Left ventricle myocardium inferior (tissue), 1 donor: ENCODE measurements at places on chromosomes 16 and 17. TPM values are rescaled to one million over a fixed set of nuclear protein-coding genes. Genes with fewer than 3 reads are reported as not detected.

- no peak for DNase-seq
These were observed 92.0 kb upstream of the CDH5 start for GRCh38 chr16:66274335-66275110.

The ABCC11 gene
- total RNA-seq: 0.05 TPM

- no peak for DNase-seq
These were observed 4.5 kb upstream of the TMEM235 start for GRCh38 chr17:78226759-78227454.

GRCh38 chr16:9827062-9827752 lies 355.0 kb downstream of the GRIN2A start:
- DNase-seq: no peak

DNA sequence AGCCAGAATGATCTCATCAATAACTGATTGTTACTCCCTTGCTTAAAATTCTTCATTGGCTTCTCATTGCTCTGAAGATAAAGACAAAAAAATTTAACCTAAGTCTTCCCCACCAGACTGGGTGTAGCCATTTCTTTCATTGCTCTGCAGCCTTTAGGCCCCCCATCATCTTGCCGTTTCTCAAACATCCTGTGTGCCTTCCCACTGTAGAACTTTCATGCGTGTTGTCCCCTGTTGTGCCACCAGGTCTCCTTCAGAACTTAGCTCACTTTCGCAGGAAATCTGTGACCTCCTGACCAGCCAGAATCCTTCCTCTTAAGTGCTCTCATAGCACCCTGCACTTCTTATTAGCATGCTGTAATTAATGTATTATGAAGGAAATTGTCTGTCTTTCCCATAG lies 31.8 kb downstream of the TNRC6C start:
- DNase-seq: no peak

The KRT28 gene
- total RNA-seq: not detected

- no peak for DNase-seq
These were observed 70.2 kb downstream of the CCDC182 start for GRCh38 chr17:57674894-57675293.

GRCh38 chr17:6057562-6057961 lies 12.6 kb upstream of the WSCD1 start:
- DNase-seq: no peak

DNA sequence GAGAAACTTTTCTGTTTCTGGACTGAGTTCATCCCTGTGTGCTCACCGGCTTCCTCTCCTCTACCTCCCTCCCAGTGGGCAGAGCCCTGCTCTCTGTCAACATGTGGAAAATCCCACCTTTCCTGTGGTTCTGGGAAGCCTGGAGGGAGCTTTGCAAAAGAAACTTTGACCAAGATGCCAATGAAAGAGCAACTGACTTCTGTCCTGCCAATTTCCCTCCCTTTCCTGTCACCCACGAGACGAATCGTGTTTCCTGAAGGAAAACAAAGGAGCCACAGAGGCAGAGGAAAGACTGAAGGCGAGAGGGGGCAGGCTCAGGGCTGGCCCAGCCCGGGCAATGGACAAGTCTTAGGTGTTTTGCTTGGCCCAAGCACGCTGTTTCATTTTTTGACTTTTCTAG lies 82.8 kb downstream of the PLCG2 start:
- no peak for DNase-seq

GRCh38 chr16:11133344-11133943 lies 122.6 kb downstream of the SOCS1 start:
- peak; percentile 73 for DNase-seq

The PRSS8 gene
- not detected for total RNA-seq

The KRTAP2-3 gene
- total RNA-seq: not detected

The RAB11FIP4 gene
- total RNA-seq: 8.3 TPM

GRCh38 chr17:66952031-66952524 lies 12.4 kb upstream of the CACNG4 start:
- DNase-seq: no peak

GRCh38 chr17:4980644-4981216 lies 6.7 kb downstream of the CAMTA2 start:
- DNase-seq: no peak

GRCh38 chr17:18117982-18118975 lies 9.7 kb downstream of the MYO15A start:
- DNase-seq: no peak

The SLC6A4 gene
- 0.33 TPM for total RNA-seq

DNA sequence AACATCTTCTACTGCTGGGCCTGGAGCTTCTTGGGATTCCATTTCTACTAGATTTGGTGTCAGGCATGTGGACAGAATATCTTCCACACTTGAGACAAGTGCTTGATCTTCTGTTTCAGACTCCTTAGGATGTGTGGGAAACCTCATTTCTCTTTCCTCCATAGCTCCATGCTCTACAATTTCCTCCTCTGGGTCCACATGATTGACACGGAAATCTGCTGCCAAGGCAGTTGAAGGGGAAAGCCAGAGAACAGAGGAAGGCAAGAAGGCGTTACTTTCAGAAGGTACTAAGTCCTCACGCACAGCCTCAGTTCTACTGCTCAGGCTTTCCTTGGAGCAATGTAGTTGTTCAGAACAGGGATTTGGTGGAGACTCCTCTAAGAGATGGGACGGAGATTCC lies 6.6 kb downstream of the SPAG5 start:
- no peak for DNase-seq

- no peak for DNase-seq
These were observed 11.7 kb upstream of the CNTNAP4 start for GRCh38 chr16:76265434-76266045.

- DNase-seq: no peak
These were observed 41.6 kb downstream of the DCAKD start for GRCh38 chr17:45009676-45010467.

GRCh38 chr17:20072692-20072992 lies 63.5 kb downstream of the SPECC1 start:
- no peak for DNase-seq

DNA sequence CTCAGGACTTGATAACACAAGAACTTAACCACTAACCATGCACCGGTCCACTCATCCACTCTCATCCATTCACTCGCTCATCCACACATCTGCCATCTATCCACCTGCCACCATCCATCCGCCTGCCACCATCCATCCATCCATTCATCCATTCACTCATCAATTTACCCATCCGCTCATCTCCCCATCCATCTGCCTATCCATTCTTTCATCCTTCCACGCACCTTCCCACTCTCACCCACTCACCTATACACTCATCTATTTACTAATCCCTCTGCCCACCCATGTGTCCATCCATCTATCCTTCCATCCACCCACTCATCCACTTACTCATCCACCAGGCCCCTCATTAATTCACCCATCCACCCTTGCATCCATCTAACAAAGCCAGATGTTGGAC lies 131.0 kb downstream of the MRM1 start:
- DNase-seq: no peak

GRCh38 chr17:74282587-74283370 lies 8.7 kb downstream of the DNAI2 start:
- no peak for DNase-seq

The ZNF385C gene
- 0.49 TPM for total RNA-seq

GRCh38 chr16:15726715-15727114 lies 76.7 kb downstream of the NDE1 start:
- DNase-seq: no peak

The TBC1D26 gene
- total RNA-seq: not detected

- no peak for DNase-seq
These were observed 105.5 kb upstream of the HLF start for GRCh38 chr17:55159251-55159650.

The TMED6 gene
- not detected for total RNA-seq

The TMC7 gene
- 0.69 TPM for total RNA-seq

DNA sequence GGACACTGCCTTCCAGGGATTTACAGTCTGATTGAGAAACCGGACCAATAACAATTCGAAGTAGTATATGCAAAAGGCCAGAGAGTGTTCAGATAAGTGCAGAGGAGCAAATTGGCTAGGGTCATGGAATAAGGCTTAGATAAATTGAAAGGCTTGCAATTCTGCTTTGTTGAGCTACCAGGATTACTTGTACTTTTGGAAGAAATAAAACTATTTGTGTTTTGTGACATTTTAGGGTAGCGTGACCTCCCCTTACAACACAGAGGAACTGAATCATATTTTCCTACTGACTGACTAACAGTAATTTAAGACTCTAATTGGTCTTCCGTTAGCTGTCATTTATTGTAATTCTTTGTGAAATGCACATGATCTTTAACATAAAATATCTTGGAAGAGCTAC lies 104.7 kb downstream of the PITPNC1 start:
- DNase-seq: no peak

The KRT9 gene
- total RNA-seq: not detected

The TNFRSF17 gene
- total RNA-seq: not detected
